Stimulated activated CD8-positive, alpha-beta memory T cell treated with anti-CD3 and anti-CD28 coated beads, Interleukin-7, amount 100 ng/mL, for 48 hours (primary cell): ENCODE measurements at places on chromosomes 13 and 19.

DNA sequence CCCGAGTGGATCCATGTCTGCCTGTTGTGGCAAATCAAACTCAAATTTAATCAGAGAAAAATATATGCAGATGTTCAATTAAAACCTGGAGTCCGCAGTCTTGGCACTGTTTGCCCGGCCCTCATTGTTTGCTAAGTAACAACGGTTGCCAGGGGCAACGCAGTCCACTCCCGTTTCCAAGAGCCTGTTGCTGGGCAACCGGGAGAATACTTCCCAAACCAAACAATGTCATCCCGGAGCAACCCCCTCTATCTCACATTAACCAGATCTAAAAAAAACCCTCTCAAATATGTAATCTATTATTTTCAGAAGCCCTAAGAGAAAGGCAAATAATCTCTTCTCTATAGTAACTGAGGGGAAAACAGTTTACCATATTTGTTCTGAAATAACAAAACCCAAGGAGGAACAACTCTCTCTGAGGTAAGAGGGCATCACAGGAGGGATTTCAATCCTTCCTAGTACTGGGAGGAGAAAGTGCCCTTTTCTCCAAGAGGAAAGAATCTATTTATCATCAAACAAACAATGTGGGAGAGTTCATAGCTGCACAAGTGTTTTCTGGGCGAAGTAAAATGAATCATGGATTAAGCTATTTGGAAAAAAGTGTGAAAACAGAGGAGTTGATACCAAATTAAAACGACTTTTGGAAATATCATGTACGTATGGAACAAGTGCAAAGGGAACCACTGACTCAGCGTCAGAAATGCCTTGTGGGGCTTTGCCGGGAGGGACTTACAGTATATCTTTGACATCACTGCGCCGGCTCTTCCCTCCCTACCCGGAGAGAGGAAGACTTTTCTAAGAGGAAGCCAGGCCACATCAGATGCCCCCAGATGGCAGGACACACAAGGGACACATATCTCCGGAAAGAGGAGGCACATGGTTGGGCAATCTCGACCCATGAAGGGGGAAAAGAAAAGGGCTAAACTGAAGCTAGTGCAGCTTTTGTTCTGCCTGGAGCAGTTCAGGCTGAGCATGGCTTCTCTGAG, 43.3 kb downstream of the RFX2 start:
- DNase-seq, result no peak

- no peak for DNase-seq
These were observed 412 bp downstream of the IRS2 start for GRCh38 chr13:109785892-109786450.

GRCh38 chr19:18501832-18502231, 20.0 kb downstream of the ELL start:
- DNase-seq, result no peak

GRCh38 chr13:97438856-97439595, 5.1 kb downstream of the RAP2A start:
- DNase-seq, result no peak

GRCh38 chr13:68027306-68027705, 797.2 kb upstream of the PCDH9 start:
- DNase-seq, result no peak

- DNase-seq, result no peak
These were observed 4.4 kb upstream of the TMEM272 start for GRCh38 chr13:51849145-51850101.

DNA sequence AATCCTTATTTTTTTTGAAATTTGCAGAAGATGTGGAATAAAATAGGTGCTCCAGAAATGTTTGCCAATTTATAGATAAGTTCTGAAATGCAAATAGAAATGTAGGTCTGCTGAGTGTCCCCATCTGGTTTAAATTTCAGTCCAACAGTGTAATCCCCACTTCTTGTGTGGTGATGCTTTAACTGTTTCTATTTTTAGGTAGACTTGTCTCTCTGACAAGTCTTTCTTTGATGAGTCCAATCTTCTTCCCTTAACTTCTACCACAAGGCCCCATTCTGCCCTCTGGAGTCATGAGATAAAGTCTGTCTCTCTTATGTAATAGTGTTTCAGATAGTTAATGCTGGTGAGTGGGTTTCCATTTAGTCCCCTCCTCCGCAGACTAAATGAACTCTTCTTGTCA, 390.4 kb downstream of the RFC3 start:
- no peak for DNase-seq

DNA sequence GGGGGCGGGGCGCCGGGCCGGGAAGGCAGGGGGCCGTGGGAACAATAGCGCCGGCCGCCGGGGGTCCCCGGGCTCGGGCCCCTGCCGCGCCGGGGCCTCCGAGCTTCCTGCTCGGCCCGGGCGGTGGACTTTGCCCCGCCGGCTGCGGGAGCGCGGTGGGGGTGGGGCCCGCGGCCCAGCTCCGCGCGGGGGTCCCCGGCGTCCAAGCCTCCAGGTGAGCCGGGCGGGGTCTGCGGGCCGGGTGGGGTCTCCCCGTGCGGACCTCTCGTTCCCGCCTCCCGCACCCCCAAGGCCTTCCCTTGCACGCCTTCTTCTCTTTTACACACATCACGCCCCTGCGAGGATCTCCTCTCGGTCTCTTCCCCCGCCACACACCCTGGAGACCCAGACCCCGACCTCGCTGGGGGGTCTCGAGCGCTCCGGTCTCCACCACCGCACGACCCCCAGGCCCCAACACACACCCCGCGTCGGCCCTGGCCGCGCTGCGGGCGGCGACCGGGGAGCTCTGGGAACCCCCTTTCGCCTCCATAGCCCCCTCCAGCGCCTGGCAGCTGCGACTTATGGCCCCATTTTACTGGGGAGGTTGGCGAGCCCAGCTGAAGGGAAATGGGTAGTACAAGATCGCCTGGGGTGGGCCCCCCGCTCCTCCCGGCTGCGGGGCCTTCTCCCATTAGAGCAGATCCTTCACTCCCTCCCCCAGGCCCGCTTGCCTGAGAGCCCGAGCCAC, 711 bp downstream of the CAMSAP3 start:
- DNase-seq, result no peak

- no peak for DNase-seq
These were observed 95.0 kb downstream of the CDK8 start for GRCh38 chr13:26348966-26349365.

- no peak for DNase-seq
These were observed 65.6 kb downstream of the IRS2 start for GRCh38 chr13:109720758-109721184.

DNA sequence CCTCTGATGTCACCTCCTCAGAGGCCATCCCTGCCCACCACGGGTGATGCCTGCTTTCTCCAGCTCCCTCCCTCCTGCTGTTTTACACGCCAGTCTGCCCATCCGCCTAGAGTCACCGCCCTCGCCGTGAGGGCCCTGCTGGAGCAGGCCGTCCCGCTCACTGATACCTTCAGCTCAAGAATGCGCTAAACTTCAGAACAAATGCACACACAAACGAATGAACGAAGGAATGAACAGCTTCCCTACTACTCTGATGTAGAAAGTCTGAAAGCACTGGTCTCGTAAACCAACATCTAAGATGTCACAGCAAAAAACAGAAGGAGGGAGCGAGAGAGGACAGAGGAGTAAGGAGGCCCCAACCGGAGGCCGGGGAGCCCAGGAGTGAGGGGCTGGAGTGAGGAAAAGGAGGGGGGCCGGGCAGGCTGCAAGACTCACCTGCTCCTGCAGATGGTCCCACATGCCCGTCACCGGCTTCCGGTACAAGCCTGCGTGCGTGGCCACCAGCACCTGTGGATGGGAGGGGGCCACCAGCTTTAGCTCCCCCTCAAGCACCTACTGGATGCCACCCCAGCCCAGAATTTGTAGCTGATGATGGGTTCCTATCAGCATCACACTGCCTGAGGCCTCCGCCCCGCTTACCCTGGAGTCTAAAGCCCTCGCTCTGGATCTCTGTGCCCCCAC, 4.0 kb downstream of the PNKP start:
- DNase-seq, result no peak
